Stimulated activated CD8-positive, alpha-beta memory T cell treated with anti-CD3 and anti-CD28 coated beads, Interleukin-7, amount 100 ng/mL, for 1 hour (primary cell): ENCODE measurements at places on chromosomes 16 and 17.
A peak's percentile ranks its signal among the peaks of the same experiment; 100 is the strongest.

DNA sequence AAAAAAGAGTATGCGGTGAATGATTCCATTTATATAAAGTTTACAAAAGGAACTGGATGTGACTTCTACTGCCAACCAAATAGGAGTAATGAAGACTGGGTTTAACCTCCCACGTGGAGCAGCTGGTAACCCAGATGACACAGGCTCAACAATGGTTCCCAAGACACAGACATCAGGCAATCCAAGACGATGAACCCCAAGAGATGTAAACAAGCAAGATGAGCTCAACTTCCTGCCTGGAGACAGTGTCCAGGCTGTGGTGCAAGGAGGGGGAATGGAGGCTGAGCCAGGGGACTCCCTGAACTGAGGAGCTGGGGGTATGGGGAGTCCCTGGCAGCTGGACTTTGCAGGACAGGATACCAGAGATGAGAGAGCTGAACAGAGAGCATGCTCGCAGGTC lies 104.7 kb downstream of the LITAF start:
- DNase-seq, result no peak

DNA sequence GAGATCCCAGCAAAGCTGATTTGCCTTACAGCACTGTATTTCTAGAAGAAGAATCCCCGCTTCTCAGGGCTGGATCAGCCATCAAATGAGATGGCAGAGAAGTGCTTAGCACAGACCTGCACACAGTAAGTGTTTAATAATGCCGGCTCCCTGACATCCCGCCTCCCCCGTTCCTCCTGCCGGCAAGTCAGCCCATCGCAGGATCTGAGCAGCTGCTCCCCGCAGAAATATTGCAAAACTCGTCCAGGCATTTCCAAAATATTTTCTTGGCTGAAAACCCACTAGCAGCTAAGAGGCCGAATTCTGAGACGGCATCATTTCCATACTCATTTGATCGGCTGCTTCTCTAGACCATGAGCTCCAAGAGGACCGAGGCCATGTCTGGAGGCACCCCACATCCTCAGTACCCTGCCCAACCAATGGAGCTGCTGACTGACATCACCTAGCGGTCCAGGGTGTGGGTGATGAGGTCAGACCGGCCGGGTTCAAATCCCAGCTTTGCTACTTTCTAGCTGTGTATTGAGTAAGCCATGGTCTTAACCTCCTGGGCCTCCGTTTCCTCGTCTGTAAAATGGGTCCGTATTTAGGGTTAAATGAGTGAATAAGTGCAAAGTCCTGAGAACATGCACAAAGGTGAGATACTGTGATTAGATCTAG lies 251.5 kb downstream of the KATNIP start:
- DNase-seq, result no peak

DNA sequence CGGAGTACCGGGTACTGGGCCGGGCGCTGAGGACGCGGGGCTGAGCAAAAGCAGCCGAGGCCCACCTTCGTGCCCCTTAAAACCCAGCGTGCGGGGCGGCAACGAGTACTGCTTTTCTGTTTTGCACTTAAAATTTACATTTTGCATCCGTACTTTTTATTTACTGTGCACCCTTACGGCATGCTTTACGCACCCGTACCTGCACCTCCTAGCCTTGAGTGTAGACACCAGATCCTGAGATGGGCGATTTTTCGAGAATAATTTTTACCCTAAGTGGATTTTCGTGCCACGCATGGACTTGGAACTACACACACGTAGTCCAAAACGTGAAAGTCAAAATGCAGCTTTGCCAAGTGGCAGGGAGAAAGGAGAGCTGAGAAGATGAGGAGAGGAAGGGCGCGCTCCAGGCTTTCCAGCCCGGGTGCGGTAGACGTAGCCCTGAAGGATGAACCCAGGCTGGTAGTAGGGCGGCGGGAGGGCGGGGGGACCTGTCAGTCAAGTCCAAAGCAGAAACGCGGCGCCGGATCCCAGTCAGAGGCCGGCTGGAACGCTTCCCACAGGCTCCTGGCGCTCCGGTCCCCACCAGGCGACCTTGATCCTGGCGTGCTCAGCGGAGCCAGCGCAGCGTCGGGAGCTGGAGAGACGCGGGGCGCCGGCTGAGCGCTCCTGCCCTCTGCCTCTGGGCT lies 1.2 kb upstream of the CBLN1 start:
- no peak for DNase-seq

DNA sequence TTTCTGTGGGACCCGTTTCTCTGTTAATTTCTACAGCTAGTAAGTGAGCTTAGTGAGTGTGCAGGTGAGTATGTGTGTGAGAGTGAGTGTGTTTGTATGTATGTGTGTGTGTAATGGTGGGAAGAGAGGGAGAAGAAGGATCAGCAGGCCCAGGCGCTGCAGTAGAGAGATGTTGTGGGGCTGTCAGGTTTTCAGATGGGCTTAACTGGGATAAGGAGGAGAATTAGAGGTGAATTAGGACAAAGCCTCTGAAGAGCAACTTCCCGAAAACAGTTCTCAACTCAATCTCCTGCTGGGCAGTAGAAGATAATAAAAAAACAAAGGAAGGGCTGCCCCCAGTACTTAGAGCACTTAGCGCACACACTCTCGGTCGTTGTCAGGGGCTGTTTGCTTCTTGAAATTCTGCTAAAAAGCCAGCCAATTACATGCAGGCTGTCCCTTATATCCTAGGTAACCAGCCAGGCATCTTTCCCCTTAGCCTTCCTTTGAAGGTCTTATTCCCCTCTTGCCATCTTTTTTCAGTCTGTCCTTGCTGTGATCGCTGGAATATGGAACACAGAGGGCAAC lies 63.4 kb downstream of the CLEC16A start:
- no peak for DNase-seq

DNA sequence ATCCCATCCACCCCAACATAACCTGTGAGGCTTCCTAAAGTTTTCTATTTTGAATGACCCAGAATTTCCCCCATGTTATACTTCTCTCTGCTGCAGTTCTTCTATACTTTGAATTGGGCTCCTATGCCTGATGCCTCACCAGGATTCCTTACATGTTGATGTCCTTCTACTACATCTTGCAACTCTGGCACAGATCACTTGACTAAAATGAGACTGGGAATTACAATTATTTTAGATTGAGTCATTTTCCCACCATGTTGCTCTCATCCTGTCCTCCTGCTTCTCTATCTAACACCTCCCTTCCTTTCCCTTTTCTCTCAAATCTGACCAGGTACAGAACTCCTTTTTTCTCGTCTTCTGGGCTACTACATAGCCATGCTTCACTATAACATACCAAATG lies 314.0 kb upstream of the KCNJ16 start:
- DNase-seq, result no peak

GRCh38 chr17:74635418-74635817 lies 11.9 kb upstream of the CD300E start:
- no peak for DNase-seq

DNA sequence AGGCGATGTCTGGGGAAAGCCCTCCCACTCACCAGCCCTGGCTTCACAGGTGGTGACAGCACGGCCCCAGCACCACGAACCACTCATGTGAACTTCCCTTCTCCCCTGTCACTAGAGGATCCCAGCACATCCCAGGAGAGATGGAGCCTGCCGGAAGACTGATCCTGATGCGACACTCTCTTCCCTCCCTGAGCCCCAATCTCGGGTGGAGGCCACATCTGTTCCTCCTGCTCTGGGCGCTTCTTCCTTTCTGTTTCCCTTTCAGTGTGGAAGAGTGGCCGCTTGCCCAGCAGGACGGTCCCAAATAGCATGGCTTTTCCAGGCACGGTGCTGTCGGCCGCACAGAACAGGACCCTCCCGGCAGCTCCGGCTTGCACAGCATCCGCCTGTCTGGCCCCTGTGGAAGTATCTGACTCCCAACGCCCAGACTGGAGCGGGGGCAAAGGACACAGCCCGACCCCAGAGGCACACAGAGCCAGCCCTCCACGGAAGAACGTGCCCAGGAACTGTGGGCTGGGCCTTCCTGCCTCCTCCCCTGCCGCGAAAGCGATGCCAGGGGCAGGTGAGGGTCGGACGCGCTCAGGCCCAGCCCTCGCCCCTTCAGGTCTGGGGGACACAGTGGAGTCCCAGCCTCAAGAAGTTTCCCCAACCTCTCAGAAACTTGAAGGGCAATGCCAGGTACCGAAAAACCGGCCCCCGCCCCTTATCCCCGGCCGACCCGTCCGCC lies 37.6 kb downstream of the CBFA2T3 start:
- no peak for DNase-seq

- DNase-seq, result no peak
Observed at GRCh38 chr17:16122697-16123434, 92.5 kb downstream of the NCOR1 start.

- no peak for DNase-seq
Observed at GRCh38 chr17:82780971-82781893, 29.4 kb downstream of the TBCD start.

DNA sequence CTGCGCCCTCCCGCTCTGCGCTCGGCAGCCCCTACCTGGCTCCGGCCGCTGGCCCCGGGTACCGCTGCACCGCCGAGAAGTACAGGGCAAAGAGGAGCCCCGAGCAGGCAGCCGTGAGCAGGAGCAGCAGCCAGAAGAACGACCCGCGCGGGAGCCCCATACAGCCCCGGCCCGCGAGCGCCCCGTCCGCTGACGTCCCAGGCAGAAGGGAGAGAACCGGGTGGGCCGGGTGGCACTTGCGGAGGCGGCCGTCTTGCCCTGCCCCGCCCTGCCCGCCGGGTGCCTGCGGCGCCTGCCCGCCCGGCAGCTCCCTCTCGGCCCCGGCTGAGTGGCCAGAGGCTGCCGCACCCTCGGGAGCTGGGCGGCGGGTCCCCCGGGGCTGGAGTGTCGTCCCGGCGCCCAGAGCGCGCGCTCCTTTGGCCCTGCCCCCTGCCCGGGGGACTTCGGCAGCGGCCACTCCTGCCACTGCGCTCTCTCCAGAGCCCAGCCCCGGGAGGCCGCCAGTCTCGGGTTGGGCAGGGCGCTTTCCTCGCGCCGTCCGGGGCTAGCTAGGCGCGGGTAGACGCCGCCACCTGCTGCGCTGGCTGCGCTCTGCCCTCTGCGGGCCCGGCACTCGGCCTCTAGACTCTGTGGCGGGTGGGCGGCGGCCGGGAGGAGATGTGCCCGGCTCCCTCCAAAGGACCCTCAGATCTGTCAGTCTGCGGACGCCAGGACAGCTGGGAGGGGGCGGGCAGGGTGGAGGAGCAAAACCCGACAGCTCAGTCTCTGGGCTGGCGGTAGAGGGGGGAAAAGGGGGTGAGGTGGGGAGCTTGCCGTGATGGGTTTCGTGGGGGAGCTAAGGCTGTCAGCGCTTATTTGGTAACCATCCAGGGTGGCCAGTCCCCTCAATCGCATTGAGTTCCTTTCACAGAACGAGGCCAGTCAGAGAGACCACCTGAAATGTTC lies at the start of gene ST6GALNAC2:
Gene ST6GALNAC2 (minus strand): TSS at position 212 of the 945 bp plus-strand sequence. CDS start 52 bp downstream, at position 160.
- peak; percentile 4 for DNase-seq

DNA sequence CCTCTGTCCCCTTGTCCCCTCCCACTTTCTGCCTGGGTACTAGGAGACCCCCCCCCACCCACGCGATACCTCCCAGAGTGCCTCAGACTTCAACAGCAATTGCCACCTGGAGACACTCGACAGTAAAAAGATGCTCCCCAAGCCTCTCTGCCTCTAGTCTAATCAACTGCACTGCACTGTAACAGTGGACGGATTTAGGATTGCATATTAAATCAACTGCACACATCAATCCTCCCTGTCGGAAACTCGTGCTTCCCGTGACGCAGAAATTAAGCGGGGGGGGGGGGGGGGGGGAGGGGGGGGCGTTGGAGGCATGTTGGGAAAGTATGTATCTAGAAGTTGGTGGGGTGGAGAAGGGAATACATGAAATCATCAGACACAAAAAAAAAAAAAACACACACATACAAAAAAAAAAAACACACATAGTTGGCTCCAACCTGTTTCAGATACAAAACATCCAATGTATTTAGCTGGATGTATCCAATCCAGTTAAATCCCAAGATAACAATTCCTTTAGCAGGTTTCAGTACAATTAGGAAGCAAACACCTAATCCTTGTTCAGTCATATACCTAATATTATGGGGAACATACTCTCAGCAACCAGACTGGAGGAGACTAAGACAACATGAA lies 29.7 kb downstream of the FAM222B start:
- DNase-seq, result no peak

GRCh38 chr17:82977606-82978005 lies 101.8 kb upstream of the METRNL start:
- DNase-seq, result no peak

GRCh38 chr16:19316846-19317245 lies 31.3 kb downstream of the CLEC19A start:
- DNase-seq, result no peak

- peak; percentile 22 for DNase-seq
Observed at GRCh38 chr17:80720610-80721577, 176.3 kb downstream of the RPTOR start.

GRCh38 chr17:73575470-73576221 lies 68.6 kb downstream of the SDK2 start:
- DNase-seq, result no peak

DNA sequence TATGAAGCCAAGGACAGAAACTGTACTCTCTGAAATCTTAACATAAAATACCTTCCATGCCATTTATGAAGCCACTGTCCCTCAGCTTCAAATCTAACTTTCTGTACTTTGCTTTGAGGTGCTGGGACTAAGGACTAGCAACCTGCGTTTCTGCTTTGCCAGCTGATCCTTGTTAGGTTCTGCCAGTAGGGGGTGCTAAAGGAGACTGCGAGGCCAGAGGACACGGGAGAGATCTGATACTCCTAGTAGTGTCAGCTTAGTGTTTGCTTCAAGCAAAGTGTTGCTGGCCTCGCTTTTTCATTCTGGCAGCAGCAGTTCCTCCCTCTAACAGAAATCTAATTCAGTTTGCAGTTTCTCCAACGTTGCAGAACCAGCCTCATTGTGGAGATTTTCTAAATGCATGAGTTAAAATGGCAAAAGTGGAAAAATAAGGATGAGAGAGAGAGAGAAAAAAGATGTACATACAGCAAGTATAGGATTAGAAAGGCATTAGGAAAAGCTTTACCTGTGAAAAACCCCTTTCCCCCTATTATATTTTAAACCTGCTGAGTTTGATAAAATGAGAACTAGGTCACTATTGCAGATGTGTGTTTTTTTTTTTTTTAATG lies 297.5 kb downstream of the CA10 start:
- no peak for DNase-seq

- DNase-seq, result no peak
Observed at GRCh38 chr17:28741358-28742349, 2.2 kb upstream of the TRAF4 start.

DNA sequence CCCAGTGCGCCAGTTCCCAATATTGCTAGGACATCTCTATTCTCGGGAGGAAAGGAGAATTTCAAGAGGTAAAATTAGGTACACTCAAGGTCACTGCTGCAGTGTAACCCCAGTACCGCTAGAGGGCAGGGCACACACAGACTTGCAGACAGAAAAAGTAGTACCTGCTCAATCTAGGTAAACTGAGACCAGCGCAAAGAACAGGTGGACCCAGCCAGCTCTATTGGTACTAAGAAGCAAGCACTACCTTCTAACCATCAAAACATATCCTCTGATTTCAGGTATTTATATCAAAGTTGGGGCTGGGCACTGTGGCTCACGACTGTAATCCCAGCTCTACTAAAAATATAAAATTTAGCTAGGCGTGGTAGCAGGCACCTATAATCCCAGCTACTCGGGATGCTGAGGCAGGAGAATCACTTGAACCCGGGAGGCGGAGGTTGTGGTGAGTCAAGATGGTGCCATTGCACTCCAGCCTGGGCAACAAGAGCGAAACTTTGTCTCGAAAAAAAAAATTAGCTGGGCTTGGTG lies 3.6 kb upstream of the WDR81 start:
- peak; percentile 39 for DNase-seq
